Stimulated activated CD4-positive, alpha-beta T cell treated with anti-CD3 and anti-CD28 coated beads, Interleukin-12 subunit alpha, Interleukin-12 subunit beta, amount 100 ng/mL, for 48 hours (primary cell): ENCODE measurements at places on chromosomes 16 and 17.

GRCh38 chr17:17666111-17666714 lies 15.0 kb upstream of the RAI1 start:
- no peak for DNase-seq

- no peak for DNase-seq
Measured at GRCh38 chr16:73549984-73550631, 502.2 kb upstream of the ZFHX3 start.

DNA sequence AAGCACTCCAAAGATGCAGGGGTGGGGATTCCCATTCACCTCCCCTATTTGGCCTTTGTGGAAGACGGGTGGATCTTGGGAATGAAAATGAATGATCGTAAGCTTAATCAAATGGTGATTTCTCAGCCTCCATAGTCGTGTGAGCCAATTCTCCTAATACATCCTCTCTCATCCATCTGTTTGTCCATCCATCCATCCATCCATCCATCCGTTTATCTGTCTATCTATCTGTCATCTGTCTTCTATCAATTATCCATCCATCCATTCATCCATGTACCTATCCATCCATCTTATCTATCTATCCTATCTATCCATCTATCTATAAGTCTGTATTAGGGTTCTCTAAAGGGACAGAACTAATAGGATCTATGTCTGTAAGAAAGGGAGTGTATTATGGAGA lies 7.8 kb downstream of the RNF213 start:
- DNase-seq: no peak

DNA sequence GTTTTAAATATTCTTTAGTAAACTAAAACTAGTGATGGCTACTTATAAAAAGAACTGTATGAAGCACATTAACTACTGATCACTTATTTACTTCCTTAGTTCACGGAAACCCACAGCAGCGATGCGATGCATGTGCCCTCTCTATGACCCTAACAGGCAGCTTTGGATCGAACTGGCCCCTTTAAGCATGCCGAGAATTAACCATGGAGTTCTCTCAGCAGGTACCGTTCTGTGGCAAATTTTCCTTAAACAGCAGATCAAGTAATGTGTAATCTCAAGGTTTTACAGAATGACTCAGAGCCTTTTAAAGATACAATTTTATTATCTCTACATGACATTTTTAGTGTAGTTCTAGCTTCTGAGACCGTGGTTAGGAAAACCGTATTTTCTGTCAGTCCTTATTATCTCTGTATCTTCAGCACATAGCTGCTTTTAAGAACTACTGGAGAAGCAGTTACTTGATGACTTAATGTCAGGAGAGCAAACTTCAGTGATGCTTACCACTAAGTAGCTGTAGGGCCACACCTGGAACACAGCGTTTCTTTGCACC lies 43.0 kb downstream of the GAN start:
- DNase-seq: no peak

DNA sequence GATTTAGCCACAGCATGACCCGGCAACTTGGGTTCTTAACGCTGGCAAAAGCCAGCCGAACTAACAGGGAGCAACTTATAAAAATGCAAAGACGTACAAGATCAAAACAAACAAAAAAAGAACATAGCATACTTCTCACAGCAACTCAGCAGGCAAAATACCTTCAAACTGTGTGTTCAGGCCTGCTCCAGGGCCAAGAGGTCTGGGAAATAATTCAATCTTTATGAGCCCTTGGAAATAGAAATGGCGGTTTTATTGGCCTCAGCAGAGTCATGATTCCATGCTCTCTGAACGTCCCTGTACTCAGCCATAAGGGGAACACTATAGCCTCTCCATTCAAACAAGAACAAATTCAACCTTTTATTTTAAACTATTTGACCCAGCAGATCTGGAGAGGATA lies 101.3 kb upstream of the C17orf78 start:
- DNase-seq: no peak

GRCh38 chr17:13638855-13639458 lies 37.2 kb upstream of the HS3ST3A1 start:
- no peak for DNase-seq

DNA sequence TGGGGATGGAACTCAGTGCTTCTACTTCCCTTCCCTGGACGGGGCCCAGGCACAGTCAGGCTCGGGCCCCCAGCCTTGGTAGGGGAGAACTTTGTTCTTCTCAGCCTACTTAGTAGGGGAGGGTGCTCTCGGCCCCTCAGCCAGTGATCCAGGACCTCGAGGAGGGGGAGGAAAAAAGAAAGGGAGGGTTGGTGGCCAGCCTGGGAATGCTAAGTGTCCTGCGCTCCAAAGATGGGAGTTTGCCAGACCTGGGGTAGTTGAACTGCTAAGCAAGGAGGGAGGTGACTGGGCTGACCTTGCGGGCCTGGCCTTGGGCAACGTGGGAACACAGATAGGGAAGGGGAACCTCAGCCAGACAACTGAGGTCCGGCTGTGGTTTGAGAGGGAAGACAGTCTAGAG lies 12.2 kb downstream of the ADGRG1 start:
- no peak for DNase-seq

DNA sequence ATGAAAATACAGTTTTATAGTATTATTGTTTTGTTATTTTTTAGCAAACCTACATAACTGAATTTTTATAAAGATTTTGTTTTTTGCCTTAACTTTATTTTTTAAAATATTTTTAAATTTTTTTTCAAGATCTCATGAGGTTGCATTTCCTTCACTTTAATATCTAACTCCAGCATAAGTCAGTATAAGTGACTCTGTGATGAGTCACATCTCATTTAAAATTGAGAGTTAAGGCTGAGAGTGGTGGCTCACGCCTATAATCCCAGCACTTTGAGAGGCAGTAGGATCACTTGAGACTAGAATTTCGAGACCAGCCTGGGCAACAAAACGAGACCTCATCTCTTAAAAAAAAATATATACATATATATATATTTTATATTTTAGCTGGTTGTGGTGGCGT lies 44.0 kb downstream of the NLK start:
- no peak for DNase-seq

DNA sequence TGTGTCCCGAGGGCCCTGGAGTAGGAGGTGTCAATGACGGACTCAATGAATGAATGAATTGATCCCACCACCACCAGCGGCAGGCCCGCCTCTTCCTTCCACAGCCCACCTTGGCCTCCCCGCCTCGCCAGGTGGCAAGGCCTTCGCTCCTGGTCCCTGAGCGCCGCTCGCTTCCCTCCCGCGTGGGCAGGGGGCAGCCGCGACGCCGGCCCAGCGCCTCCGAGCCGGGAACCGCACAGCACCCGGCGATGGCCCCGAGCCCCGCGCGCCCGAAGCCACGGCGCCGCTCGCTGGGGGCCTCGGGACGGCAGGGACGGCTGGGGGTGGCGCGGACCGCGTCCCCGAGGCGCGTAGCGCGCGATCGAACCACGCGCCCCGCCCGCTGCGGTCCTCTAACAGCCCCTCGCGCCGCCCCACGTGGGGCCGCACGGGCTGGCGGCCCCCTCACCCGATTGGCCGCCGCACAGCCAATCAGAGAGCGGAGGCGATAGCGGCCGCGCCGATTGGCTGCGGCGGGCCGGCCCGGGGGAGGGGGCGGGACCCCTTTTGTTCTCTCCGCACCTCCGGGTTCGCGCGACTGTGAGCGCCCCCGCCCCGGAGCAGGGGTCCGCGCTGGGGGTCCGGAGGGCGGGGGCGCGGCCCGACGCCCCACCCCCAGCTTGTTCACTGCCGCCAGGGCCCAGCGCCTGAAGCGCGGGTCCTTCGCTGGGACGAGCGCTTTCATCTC lies 31.4 kb downstream of the ACTG1 start:
- DNase-seq: no peak

- no peak for DNase-seq
Measured at GRCh38 chr17:77948690-77949114, 9.8 kb upstream of the TNRC6C start.

DNA sequence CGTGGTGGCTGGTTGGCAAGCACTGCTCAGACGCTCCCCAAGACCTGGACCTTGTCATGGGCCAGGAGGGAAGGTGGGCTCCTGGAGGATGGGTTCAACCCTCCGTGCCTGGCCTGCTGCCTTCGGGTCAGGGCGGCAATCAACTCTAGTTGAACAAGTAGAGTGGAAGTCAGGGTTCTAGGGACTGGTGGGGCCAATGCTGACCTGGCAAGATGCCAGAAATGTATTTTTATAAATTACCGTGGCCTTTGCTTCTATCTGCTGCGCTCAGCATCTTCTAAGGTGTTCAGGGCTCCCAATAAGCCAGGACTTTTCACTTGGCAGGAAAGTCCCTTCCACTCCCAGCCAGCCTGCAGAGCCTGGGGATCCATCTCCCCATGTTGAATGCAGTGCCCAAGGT lies 207.1 kb upstream of the N4BP1 start:
- DNase-seq: no peak

- peak; percentile 5 for DNase-seq
Measured at GRCh38 chr17:70168044-70168976, 1.0 kb upstream of the KCNJ2 start.

DNA sequence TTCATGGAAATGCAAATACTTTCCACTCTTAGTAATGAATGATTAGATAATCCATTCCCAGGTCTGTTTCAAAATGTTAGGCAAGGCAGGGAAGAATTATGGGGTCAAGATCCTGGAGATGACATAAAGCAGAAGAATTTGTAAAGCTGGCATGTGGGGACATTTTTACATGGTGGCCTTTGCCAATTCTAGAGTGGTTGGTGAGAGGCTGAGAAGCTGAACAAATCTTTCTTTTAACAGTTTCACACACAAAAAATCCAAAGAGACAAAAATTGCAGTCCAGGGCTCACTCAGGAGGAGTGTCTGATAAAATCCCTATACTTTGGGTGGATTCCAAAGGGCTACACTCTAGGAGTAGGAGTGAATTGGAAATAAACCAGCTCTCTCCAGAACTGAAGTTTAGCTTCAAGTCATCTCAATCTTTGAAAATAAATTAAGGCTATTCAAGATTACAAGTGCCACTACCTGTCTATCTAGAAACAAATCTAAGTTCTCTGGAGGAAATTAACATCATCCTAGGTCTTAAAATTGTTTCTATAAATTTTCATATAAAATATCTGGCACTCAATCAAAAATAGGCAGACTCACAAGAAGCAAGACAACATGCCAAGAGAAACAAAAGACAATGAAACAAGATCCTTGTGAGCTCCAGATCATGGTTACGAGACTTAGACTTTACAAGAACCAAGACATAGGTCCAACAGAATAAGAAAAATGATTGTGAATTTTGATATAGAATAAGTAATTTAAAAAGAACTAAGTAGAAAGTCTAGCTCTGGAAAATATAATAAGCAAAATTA lies 113.0 kb upstream of the AXIN2 start:
- no peak for DNase-seq
